Ascending aorta (tissue), 2 donors: ENCODE measurements at places on chromosomes 12 and 14.

GRCh38 chr12:127262615-127263014 lies 1004.4 kb upstream of the TMEM132C start:
- no peak for DNase-seq

DNA sequence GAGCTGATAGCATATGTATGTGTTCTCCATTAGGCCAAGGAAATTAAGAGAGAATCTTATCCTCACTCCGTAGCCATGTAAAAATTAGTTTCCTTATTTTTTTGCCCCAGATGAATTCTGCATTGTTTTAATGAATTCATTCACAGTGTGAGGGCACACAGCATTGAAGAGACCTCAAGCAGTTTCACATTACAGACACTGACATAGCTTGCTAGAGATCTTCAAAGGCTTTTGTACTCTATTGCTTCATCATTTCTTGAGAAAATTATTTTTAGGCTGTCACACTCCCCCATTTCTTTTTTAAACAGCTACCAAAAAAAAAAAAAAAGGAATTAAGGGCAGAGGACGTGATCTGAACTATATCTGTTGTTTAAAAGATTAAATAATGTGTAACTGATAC lies 251.1 kb downstream of the BCAT1 start:
- no peak for DNase-seq

DNA sequence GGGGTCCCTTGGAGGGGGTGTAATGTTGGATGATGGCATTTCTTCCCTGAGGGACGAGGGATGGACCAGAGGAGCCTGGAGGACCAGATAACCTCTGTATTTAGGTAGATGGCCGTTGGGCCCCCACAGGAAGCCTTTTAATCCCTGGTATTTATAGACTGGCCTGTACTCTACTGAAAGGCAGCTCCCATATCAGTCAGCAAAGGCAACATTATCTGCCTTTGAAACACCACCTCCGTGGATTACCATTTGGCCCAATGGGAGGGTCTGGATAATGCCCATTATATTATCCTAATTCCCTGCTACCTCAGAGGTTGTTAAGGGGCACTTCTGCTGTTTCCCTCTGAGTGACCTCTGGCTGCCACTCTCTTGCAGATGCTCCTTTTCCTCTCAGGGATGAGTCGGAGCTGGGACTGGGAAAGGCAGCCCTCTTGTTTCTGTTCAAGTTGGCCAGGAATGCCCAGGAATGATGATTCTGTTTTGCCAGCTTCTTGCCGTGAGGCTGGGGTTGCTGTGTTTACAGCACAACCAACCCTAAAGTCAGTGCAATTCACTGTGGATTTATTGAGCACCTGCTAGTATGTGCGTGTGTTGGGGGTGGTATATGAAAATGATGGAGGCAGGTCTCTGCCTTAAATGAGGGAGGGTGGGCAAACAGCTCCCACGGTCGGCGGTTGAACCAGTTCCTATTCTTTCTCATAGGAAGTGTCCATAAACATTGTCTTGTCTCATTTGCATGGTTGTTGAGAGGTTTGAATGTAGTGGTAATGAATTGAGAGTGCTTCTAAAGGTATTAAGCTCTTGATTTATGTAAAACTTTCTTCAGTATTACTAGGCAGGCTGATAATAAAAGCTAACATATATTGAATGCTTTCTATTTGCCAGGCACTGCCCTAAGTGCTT lies 18.1 kb downstream of the SUSD6 start:
- no peak for DNase-seq

- peak; percentile 19 for DNase-seq
Observed at GRCh38 chr14:101977311-101978071, 13.1 kb downstream of the DYNC1H1 start.

GRCh38 chr12:24491968-24492367 lies 456.9 kb downstream of the BCAT1 start:
- no peak for DNase-seq

DNA sequence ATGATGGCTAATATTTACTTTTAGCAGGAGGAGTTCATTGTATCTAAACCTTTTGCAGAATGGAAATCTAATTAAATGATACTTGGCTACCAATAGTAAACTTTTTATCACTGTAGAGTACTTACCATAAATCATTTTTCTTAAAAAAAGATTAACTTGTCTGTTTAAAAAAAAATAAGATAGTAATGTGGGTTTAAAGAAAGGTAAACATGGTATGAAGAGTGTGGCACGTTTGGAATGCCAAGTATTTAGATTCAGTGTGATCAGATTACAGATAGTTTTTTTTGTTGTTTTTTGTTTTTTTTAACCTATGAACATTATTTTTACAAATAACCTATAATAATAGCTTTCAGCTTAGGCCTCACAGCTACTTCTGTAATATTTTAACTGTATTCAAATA lies 25.8 kb downstream of the KTN1 start:
- no peak for DNase-seq

- DNase-seq: no peak
Observed at GRCh38 chr14:54936816-54937215, 34.2 kb upstream of the GCH1 start.

DNA sequence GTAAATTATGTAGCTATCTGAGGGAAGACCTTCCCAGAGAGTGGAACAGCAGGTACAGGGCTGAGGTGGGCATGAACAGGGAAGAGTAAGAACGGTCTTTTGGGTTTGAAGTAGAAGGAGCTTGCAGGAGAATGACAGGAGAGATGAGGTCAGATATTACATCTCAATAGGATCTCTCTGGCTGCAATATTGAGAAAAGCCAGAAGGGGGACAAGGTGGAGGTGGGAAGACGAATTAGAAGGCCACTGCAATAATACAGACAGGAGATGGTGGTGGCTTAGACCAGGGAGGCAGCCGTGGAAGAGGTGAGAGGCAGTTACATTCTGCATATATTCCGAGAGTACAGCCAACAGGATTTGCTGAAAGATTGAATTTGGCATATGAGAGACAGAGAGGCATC lies 310.2 kb downstream of the APAF1 start:
- DNase-seq: no peak

- no peak for DNase-seq
Observed at GRCh38 chr14:29584992-29585391, 342.7 kb downstream of the PRKD1 start.

DNA sequence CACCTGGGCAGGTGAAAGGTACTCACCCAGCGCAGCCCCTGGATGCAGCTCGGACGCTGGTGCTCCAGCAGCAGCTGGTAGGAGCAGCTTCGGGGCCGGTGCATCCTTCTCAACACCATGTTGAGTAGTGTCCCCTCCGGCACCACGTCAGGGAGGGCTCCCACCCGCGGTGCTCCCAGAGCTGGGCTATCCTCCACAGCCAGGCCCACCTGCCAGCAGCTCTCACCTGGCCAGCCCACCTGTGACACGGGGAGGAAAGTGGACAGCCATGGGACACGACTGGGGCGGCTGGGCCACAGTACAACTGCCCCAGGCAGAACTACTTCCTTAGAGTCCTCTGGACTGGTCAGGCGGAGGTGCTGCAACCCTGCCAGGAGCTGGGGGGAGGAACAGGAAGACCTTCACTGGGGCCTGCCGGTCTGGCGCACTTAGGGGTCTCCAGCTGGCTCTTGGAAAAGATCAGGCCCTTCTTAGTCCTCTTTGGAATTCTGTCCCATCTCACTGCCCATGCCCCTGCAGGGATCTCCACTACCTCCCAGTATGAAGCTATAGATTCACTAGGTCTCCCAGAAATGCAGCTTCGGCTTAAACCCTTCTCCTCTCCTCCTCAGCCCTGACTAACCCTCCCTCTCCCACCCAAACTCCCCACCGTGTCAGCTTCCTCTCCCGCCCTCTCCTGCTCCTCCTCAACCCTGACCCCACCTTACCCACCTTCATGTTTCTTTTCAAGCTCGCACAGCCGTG lies 668 bp downstream of the RAPGEF3 start:
- DNase-seq: no peak

DNA sequence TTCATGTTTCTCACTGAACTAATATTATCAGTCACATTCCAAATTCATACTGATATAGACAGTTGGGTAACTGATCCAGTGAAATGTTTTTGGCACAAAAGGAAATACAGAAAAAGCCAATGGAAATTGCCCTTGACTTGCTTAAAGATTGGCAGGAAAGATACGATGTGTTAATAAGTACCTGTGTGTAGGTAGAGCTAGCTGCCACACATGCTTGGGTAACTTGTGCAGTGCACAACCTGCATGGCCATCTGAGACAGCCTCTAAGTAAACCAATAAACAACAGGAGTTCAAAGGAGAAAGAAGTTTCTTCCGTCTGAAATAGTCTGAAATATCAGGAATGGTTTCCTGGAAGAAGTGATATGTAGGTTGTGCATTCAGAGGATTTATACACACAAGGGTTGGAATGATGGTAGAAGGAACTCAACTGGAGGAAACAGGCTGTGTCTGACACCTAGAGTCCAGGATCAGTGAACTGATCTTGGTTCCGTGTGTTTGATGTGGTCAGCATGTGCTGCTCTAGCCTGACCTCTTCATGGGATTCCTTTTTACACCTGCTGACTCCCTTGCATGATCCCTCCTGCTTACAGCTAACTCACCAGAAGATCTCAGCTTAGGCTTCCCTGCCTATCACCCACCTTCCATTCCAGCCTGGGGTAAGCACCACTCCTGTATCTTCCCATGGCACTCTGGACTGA lies 81.4 kb upstream of the KRR1 start:
- no peak for DNase-seq

GRCh38 chr12:13962699-13963098 lies 18.7 kb downstream of the GRIN2B start:
- no peak for DNase-seq

DNA sequence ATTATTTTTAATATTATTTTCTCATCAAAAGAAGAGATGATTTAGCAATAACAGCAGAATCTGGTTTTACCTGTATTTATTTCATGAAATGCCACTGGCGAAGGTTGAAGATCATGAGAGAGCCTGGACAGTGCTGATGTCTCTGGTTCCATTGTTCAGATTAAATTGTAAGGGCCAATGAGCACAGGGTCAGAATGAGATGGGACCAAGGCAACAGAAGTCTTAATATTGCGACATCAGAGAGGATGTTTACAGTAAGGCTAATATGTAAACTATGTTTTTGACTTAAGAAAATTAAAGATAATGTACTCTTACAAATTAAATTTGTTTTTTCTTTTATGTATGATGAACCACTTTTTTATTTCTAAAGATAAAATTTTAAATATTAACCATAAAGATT lies 35.2 kb upstream of the KLRD1 start:
- DNase-seq: no peak
